Activated T-helper 9 cell treated with anti-CD3 and anti-CD28 coated beads, Interleukin-2, amount 50 U/mL, for 16 hours (primary cell): ENCODE measurements at places on chromosomes 3 and 15.

GRCh38 chr15:99566157-99566897, 543 bp downstream of the MEF2A start:
- DNase-seq, result peak; percentile 8

DNA sequence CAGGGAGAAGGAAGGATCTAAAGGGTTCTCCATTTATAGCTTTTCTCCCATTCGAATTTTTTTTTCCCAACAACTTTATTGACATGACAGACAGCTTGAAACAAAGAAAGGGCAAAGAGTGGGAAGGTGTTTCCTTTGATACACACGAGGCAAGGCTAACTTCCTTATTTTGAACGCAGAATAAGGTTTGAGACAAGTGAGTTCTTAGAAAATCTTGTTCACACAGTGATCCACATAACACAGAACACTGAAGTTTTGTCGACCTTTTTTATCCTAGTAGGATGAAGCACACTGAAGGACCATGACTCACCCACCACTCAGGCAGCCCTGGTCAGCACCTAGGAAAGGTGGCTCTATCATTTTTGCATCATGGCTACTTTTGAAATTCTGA, 425.8 kb upstream of the MDFIC2 start:
- no peak for DNase-seq

- no peak for DNase-seq
Observed at GRCh38 chr3:57354768-57355167, 62.3 kb upstream of the ASB14 start.

DNA sequence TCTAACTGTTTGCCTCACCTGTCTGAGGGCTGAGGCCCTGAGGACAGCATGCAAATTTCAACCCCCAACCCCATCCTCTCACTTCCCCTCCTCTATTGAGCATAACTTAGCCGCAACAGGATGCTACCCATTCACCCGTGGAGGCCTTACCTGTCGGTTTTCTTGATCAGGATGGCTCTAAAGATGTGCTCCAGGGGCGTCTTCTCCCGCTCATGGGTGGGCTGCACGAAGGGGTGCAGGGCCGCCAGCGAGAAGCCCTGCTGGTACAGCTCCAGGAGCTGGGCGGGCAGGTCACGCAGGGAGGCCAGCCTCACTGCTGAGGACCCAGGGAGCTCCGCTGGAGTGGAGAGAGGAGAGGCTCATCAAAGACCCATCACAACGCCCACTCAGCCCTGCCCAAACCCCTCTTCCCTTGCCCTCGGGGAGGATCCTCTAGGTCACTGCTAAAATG, 79.8 kb downstream of the RFTN1 start:
- DNase-seq, result no peak

GRCh38 chr3:28286595-28286994, 45.2 kb downstream of the CMC1 start:
- no peak for DNase-seq

DNA sequence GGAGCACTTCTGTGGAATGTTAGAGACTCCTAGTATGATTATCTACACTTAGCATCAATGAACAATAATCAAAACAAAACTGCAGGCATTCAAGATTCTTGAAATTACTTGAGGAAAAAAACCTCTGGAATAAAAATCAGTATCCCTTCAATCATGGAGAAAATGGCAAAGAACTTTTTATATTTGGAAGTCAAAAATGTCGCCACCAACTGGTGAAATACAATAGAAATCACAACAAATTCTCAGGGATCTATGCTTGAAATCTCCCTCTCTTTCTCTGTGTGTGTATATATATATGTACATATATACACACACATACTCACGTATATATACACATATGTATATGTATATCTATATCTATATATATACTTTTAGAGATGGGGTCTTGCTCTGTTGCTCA, 378.9 kb upstream of the ALCAM start:
- no peak for DNase-seq

GRCh38 chr3:156478891-156479290, 76.0 kb downstream of the SSR3 start:
- DNase-seq, result no peak

DNA sequence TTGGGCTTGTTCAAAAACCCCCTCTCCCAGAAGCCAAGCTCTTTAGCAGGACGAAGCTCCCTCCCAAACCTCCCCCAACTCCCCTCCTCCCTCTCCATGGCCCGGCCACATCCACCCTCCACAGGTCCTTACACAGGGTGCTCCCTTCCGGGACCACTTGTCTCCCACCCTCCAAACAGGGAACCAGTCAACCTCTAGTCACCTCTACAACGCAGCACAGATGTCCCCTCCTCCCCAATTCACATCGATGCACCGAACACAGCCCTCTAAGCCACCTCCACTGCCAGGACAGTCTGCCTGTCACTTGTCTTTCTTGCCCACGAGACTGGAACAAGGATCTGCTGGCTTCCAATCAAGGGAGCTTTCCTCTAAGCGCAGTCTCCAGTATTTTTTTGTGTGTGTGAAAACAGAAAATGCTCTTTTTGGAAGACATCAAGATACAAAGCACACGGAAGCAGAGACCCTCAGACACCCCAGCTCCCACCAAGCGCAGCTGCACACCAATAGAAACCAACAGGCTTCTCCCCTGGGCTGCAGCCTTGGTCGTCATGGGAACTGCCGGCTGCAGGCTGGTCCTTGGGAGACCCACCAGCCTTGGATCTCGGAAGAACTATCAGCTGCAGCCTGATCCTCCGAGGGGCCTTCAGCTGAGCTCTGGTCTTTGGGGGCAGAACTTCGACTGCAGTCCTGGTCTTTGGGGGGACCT, 26.5 kb downstream of the IQSEC1 start:
- no peak for DNase-seq

- no peak for DNase-seq
Observed at GRCh38 chr3:66261355-66261754, 40.6 kb downstream of the SLC25A26 start.

GRCh38 chr3:46936733-46937250, 39.8 kb downstream of the CCDC12 start:
- no peak for DNase-seq

- no peak for DNase-seq
Observed at GRCh38 chr3:169103951-169104941, 559.3 kb downstream of the MECOM start.

DNA sequence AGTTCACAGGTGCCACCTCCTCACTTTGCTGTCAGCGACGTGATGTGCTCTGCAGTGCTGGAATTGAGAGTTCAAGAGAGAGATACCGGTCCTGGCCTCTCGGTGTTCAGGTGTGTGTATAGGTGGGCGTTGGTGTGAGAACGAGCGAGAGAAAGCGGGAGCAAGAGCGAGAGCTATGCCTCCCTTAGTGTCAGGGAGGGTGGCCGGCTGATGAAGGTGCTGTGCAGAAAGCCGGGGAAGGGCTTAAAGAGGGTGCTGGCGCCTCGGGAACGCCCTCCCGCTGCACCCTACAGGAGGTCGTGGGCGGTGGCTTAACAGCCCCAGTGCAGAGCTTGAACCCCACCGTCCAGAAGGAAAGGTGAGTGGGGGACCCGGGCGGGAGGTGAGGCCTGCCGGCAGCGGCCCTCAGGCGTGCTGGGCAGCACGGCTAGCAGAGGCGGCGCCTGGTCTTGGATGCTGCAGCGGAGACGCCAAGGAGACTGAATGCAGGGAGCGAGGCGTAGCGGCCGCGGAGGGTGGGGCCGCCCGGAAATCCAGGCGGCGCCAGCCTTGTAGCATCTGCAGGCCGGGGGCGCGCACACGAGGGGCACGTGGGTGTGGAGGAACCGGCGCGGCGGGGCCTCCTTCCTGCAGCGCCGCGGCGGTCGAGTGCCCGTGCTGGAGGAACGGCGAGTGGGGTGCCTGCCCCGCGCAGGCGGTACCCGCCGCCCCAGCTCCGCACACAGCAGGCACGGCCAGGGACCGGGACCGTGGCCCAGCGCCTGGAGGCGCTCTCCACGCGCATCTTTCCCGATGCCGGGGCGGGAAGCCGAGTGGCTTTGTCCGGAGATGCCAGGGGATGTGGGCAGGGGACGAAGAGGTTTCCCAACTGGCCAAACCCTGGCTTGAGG, 246.8 kb upstream of the TOPAZ1 start:
- no peak for DNase-seq

DNA sequence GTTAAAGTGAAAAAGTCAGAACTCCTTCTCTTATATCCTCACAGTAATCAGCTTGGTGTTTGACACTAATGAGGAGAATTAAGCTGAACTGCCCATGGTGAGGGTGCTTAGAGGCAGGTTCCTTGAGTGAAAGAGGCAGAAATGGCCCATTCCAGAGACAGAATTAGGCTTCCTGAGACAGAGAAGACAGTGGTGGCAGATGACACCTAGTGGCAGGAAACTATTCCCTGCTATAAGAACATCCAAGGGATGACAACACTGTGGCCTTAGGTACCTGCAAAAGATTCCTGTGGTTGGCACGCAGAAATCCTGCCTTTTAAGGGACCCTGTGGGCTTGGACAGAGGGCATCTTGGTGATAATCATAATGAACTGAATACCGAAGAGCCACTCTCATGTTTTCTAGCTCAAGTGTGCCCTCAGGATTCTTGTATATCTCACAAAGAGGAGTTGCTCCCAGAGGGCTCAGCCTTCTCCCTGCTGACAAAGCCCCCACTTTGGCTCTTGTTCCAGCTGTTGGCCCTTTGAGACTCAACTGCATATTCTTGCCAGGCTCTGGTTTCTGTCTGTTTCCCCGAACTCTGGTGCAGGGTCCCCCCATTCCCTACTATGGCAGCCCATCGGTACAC, 56.0 kb downstream of the KBTBD12 start:
- no peak for DNase-seq

GRCh38 chr3:8489278-8489792, 12.3 kb upstream of the LMCD1 start:
- DNase-seq, result no peak

GRCh38 chr15:43880406-43881194, 53.8 kb downstream of the WDR76 start:
- DNase-seq, result no peak

DNA sequence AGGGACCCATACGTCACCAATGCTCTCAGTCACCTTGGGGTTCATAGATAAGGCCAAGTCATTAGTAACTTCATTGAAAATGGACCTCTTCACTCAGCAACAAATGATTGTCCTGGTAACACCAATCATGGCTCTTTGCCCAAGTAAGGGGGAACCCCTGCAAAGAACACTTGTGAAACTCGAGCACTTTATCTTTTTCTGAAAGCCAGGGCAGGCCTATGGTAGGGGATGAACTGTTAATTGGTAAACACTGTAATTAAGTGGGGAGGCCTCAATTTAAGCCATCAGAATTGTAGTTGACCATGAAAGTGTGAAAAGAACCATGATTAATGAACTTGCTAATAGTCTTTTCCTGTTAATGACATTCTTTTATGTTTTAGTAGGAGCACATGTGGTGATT, 73.3 kb downstream of the ABHD5 start:
- no peak for DNase-seq

DNA sequence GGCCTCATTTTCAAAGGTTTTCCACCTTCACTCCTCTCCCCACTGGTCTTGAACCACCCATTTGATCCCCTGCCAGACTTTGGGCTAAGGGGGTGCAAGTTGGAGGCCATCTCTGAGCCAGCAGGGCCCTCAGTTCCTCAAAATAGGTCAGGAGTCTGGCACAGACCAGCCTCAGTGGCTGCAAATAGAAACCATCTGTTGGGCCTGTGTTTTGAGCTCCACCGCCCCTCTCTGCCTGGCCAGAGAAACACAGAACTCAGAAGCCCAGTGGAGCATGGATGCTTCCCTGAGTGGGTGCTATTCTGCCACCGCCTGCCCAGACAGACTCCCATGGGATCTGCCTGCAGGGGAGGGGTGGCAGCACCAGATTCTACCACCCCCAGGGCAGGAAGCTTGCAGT, 56.3 kb downstream of the CORO2B start:
- no peak for DNase-seq

DNA sequence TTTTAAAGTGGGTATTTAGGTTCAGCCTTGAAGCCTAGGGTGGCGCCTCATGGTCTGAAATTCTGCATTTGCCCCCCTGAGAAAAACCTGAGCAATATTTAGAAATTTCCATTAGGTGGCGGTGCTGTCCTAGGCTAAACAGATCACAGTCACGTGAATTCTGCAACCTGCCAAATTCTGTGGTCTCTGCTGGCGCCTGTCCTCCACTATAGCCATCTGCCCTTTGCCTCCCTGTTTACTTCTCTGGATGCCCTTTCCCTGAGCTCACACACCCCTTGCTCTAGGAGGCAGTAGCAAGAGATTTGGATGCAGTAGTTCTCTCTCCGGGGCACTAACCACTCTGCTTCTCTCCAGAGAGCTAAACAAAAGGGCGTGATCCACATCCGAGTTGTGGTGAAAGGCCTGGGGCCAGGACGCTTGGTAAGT, 9.1 kb downstream of the MRPS11 start:
- no peak for DNase-seq

DNA sequence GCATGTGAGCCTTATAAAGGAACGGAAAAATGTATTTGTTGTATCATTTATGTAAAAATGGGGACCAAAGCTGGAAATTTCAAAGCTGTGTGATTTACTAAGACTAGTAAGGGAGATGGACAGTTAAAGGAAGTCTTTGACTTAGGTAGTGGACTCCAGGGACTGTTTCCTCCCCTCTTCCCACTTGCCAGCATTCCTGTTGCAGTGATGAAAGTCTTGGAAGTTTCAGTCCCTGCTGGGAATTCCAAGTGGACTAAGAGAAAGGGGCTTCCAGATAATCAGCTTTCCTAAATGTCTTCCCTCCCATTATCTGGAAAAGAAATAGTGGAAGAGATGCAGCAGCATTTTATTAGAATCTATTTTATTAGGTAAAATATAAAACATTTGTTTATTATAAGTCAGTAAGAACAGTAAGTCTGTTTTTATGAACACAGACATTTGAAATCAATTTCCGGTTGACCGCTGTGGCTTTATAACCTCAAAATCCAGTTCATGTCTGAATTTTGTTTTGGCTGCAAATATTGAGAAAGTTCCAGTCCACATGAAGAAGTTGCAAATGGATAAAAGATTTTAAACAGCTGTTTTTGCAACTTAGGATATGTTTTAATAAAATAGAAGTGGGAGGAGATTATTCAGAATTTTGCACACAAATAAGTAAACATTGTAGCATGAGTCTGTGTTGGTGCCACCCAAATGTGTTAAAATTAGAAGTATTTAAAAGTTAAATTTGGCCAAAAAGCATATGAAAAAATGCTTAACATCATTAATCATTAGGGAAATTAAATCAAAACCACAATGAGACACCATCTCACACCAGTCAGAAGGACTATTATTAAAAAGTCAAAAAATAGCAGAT, 141.8 kb downstream of the IL20RB start:
- DNase-seq, result no peak

- no peak for DNase-seq
Observed at GRCh38 chr3:33936921-33937525, 138.6 kb downstream of the PDCD6IP start.
